ENCODE measurements at places on chromosomes 12 and 14.

GRCh38 chr12:44053549-44054127 lies 217.8 kb downstream of the TMEM117 start:
- no peak for DNase-seq

DNA sequence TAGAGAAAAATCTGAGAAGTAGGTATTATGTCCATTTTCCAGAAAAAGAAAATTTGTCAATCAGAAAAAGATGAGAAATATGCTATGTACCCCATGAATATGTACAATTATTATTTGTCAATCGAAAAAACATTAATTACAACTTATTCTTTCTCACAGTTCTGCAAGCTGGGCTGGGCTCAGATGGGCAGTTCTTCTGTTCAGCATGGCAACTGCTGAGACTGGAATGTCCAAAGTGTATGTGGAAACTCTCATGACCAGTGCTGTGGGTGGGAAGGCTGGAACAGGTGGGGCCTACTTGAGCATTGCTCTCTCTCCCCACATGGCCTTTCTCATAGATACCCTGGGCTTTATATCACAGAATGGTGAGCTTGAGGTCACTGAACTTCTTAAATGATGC lies 450.3 kb upstream of the TBX3 start:
- DNase-seq = no peak

GRCh38 chr12:101995684-101996083 lies 66.1 kb downstream of the WASHC3 start:
- no peak for DNase-seq

DNA sequence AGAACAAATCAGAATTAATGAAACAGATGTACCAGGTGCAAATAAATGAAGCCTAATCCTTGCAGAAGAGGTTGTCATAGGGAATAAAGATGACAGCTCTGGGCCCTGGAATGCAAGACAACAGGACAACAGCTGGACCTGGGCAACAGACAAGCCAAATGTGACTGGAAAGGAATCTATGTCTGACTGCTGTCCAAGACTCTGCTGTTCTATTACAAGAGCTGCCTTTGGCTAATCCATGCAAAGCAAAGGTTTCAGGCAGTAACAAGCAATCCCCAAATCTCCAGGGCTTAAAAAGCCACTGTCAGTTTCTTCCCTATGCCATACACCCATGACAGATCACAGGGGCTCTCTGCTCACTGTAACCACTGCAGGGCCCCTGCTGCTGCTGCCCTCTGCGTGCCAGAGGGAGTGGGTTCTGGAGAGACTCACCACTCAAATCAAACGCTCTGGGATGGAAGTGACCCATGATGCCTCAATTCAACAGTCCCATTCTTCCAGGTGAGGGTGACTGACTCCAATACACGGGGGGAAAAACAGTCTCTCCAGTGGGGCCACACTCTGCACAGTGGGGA lies 218.9 kb upstream of the SFSWAP start:
- DNase-seq = no peak

DNA sequence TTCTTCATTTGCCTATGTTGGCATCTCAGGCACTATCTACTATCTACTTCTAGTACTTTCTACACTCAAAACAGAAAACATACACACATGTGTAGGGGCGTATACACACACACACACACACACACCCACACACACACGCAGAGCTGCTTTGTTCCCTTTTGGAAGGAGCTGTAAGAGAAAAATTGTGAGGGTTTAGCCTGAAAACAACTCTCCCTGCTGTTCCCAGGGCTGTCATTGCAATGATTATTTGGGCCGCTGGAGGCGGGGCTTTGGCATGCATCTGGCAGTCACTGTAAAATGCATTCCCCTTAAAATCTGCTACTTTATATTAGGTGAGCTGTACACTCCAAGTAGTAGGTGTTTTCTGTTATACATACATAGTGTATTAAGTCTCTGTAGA lies 29.1 kb upstream of the SLC38A2 start:
- no peak for DNase-seq

Measured in C1 segment of cervical spinal cord (tissue), 14 donors.